ENCODE measurements at places on chromosomes 11 and 22.
A peak's percentile ranks its signal among the peaks of the same experiment; 100 is the strongest.

DNA sequence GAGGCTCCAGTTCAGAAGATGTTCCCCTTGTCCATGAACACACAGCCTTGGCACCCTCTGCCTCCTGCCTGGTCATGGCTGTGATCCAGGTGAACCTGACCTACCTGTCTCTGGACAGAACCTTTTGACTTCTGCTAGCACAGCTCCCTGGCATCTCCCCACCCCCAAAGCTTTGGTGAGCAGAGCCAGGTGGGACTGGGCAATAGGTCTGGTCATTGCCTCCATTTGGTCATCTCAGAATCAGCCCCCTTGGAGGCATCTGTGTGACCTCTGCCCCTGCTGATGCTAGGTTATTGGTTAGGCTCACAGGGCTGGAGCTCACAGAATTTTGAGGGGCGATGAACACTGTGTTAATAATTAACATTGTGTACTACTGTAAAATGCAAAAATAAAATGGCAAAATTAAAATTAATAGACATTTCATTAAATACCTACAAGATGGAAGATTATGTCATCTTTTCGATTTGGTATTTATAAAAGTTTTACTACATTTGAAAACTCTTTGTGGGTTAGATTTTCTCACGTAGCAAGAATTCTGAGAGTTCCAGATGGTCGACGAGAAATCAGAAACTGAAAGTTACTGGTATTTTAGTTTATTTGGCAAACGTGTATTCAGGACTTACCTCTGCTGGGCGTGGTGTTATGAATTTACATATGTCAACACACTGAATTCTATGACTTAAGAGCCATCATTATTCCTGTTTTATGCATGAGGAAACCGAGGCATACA is 8.3 kb upstream of the KIAA0930 start:
- DNase-seq, result no peak

GRCh38 chr22:35961480-35962295 is 66.9 kb downstream of the RBFOX2 start:
- peak; percentile 86 for DNase-seq

DNA sequence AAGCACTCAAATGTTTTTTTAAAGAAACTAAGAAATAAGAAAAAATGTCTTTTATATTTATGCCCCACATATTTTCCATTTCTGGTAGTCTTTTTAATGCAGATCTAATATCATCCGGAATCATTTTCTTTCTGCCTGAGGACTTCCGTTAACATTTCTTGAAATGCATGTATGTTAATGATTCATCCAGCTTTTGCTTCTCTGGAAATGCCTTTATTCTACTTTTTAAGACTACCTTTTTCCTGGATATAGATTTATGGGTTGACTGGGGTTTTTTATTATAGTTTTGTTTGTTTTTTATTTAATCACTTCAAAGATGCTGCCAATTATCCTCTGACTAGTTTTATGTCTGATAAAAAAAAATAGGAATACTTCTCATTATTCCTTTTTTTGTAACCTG is 57.1 kb upstream of the LDLRAD3 start:
- no peak for DNase-seq

DNA sequence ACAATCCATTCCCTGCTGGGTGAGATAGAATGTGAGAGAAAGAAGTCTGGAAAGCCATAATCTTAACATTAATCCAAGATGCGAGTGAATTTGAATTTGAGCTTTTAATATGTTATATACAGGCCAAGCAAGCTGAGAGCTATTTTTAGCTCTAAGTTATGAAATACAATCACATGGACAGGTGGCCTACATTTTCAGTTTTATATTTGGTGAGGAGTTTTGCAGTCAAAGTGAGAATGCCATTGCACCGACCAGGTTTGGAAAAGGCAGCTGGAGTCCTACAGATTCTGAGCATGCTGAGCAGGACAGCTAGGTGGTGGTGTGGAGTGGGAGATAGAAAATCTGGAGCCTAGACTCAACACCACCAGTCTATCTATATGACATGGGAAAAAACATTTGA is 12.0 kb downstream of the OR5B21 start:
- no peak for DNase-seq

DNA sequence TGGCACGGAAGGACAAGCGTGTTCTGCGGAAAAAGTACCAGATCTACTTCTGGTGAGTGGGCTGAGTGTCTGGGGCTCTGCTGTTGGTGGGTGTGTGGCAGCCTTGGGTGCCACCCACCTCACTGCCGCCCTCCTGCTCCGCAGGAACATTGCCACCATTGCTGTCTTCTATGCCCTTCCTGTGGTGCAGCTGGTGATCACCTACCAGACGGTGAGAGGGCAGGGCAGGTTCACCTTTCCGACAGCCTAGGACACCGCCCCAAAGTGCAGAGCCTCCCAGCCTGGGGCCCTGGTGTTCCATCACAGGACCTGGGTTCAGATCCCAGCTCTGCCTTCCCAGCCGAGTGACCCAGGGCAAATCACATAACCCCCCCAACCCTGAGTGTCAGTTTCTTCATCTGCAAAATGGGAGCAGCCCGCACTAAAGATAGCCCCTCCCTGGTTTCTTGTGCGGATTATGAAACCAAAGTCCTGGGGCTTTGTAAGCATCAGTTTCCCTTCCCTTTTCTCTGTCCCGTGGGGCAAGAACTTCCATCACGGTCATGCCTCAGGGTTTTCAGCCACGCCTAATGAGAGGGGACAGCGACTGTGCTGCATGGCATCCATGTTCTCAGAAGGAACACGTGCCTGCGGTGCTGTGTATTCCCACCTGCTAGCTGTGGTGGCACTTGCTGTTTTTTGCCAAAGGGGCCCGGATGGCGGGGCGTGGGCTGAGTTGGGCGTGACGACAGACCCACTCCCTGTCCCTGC is 9.8 kb upstream of the TAGLN start:
- no peak for DNase-seq

DNA sequence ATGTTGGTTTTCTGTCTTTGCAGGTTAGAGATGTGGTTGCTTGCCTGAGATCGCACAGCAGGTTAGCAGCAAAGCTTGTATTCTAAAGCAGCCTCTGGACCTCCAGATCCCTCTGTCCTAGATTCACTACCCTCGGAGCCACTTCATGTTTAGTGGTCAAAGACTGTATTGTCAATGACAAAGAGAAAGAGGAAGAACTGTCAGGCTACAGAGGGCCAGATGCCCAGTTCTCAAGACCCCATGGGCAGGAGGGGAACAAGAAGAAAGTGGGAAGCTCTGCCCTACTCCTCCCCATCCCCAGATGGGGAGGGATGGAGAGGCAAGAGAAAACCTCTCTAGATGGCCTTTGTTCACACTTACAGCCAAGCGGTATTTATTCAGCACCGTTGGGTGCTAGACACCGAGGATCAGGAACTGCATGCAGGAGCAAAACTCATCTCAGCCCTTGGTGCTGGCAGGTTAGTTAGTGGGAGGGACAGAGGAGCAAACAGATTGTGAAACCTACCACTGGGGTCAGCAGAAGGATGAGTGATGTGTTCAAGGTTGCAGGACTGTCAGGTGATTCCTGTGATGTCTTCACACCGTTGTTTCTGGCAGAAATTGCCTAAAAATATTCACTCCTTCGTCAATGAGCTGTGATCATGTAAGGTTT is 38.3 kb upstream of the PTPRJ start:
- DNase-seq, result no peak

DNA sequence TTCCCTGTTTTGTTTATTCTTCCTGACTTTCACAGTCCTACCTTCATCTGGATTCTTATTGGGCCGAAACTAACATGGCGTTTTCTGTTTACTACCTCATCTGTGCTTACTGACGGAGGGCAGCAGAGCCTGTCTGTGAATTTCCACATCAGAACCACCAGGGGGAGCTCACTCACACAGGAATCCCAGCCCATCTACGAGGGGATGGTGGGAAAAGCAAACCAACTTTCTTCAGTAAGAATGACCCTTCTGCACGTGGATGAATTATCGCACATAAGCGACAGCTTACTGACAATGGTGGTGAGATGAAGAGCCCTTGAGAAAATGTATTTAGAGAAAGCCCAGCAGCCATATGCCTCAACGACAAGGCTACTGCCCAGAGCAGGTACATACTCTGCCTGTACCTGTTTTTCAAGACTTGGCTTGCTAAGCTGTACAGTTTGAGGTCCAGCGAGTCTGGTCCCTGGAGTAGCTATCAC is 42.5 kb downstream of the LARGE2 start:
- DNase-seq, result peak; percentile 92

All from tongue (tissue), 3 donors.